ENCODE measurements at places on chromosomes 16 and 17. TPM values are rescaled to one million over a fixed set of nuclear protein-coding genes. Genes with fewer than 3 reads are reported as not detected.
A peak's percentile ranks its signal among the peaks of the same experiment; 100 is the strongest.

DNA sequence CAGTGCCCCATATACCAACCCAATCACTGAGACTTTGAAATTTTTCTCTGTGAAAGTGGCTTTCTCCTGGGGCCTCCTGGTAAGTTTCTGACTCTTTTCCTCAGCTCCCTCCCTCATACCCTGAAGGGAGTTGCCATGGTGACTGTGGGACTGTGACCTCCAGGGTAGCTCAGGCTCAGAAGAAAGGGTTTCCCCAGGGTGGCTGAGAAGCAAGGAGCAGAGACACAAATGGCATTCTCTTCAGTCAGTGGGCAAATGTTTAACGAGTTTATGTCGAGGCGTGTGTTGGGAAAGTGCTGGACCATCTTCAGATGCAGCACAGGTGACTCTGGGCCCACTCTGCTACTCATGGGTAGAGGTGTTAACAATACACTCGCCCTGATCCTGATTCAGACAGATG is 46.8 kb downstream of the MRPS23 start:
- ATAC-seq = peak; percentile 38

GRCh38 chr16:87006789-87007745 is 310.1 kb downstream of the C16orf95 start:
- no peak for ATAC-seq

ADAD2 gene
- 0.13 TPM for total RNA-seq

- no peak for ATAC-seq
These were observed 8.7 kb upstream of the BEAN1 start for GRCh38 chr16:66418165-66418962.

- ATAC-seq = no peak
These were observed 2.0 kb downstream of the CRYM start for GRCh38 chr16:21276090-21276489.

GRCh38 chr16:88437367-88437964 is 15.6 kb upstream of the ZFPM1 start:
- ATAC-seq = peak; percentile 59

DNA sequence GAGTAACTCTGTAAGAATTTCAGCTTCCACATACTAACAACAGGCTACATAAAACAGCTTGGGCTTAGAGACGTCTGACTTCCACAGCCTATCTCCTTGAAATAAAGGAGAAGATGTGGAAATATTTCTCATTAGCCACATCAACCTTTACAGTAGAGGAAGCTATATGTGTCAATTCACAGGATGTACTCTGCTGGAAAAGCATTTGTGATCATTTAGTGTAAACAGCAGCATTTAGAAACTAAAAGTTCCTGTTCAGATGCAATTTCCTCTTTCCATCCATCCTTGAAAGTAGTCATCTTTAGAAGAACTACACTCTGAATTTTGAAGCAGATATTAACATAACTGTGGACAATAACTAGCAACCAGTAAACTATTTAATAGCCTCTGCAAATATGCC is 46.2 kb downstream of the XPO6 start:
- no peak for ATAC-seq

DNA sequence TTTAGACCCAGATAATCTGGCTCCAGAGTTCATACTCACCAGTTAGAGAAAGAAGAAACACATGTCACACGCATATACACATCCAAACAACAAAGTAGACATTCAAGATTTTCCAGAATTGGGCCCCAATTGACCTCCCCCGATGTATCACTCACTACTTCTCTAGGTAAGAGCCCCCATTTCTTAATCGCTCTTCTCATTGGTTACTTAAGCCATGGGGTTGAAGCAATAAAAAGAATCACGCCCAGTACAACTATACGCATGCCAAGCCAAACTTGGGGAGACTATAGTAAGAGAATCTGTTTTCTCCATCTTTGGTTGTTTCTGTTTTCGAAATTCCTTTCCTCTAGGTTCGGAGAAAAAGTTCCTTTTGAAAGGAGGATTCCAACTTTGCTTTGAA is 565 bp downstream of the DDX52 start:
- ATAC-seq = peak; percentile 37

DNA sequence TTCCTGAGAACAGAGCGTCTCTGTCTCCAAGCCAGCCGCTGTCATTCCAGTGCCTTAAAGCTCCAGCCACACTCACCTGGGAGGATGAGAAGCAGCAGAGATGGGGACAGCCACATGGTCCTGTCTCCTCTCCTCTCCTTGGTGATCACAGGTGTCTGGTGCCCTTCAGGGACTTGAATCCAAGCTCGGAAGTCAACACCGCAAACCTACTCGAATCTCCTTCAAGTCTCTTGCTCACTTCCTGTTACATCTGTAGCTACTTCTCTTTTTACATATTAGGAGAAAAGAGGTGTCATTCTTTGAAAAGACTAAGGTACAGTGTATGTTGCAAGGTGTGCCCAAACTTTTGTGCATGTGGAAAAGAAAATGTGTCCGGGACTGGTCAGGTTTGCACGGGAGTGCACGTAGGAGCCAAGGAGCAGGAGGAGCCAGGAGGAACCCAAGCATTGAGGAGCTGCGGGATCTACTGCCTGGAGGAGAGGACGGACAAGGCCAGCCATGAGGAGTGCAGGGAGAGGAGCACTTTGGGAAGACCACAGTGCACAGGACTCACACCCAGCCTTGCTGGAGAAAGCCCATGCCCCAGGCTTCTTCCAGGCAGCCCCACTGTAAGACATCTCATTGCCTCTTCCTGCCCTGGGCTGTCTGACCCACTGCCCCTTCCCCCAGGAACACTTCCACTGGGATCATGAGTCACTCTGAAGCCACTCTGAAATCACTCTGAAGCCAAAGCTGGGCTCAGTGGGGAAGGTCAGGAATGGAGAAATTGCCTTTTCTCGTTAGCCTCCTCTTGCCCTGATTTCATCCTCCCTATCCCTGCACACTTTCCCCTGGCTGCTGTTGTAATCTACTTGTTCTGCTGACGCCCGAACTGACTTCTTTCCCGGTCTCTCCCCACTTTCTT is at the start of gene CD300LD:
Gene CD300LD, minus strand, starts transcription at position 197 of the 904 bp plus-strand sequence. Its CDS starts 81 bp downstream, at position 116.
- no peak for ATAC-seq

- ATAC-seq = no peak
These were observed 6.4 kb upstream of the ZNF750 start for GRCh38 chr17:82846061-82846691.

THOC6 gene
- 7.0 TPM for total RNA-seq

GNPTG gene
- total RNA-seq = 13.9 TPM

RPS15A gene
- total RNA-seq = 4,045 TPM

- no peak for ATAC-seq
These were observed 11.5 kb downstream of the SLC35B1 start for GRCh38 chr17:49696233-49696761.

GRCh38 chr16:30430428-30430970 is 669 bp upstream of the DCTPP1 start:
- ATAC-seq = peak; percentile 16

GRCh38 chr16:88019821-88020515 is 68.7 kb downstream of the BANP start:
- no peak for ATAC-seq

DNA sequence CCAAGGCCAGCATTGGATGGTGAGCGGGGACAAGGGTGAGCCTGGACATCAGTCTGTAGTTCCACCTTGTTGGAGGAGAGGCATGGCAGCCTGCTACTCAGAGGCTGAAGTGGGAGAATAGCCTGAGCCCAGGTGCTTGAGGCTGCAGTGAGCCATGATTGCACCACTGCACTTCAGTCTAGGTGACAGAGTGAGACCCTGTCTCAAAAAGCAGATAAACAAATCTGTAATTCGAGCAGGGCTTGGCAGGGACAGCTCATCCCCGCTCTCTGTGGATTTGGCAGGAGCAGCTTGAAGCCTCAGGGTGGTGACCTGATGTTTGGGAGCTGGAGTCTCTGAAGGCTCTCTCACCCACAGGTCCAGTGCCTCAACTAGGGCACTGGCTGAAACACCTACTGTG is 38.6 kb upstream of the ZCCHC14 start:
- ATAC-seq = no peak

DNA sequence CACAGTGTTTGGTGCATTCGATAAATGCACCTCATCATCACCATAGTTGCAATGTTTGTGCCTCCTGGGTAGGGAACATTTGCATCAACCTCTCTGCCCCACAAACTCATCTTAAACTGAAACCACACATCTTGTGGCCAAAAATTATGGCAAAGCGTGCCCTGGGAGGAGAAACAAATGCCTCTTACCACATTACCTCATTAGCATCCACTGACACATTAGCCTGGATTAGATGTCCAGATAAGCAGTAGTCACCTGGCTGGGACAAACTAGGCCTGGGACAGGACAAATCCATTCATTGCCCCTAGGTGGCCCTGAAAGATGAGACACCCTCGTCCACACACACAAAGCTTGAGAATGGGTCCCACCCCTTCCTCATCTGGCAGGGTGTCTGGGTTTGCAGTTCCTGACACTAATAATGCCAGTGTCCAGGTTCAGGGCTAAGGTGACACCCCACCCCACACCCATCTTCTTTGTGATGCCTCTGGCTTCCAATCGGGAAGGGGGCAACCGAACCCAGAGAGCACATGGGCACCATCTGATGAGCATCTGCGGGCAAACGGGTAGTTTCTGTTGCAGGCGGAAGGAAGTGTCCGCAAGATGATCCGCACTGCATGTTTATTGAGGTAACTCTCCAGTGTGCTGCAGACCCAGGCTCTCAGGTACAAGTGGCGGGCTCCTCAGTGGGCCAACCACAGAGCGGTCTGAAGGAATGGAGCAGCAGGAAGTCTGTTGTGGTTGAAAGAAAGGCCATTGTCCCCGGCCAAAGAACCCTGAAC is 8.6 kb downstream of the XYLT1 start:
- no peak for ATAC-seq

MPP3 gene
- total RNA-seq = 3.8 TPM

MAPT gene
- 45.5 TPM for total RNA-seq

- peak; percentile 11 for ATAC-seq
These were observed 1.0 kb upstream of the ARMC5 start for GRCh38 chr16:31458073-31458843.

GRCh38 chr17:2266045-2266864 is 37.3 kb downstream of the SMG6 start:
- ATAC-seq = no peak

- ATAC-seq = no peak
These were observed 70.8 kb upstream of the KCTD5 start for GRCh38 chr16:2611499-2611862.

GRCh38 chr17:52235516-52235915 is 77.0 kb upstream of the CA10 start:
- no peak for ATAC-seq

SLC13A2 gene
- 0.17 TPM for total RNA-seq

- no peak for ATAC-seq
These were observed 8.1 kb downstream of the TMEM235 start for GRCh38 chr17:78239489-78239931.

- ATAC-seq = no peak
These were observed 311.8 kb downstream of the UTP18 start for GRCh38 chr17:51572115-51572514.

GRCh38 chr16:87560428-87561199 is 41.7 kb upstream of the JPH3 start:
- peak; percentile 44 for ATAC-seq

GRCh38 chr17:76747716-76748363 is 9.9 kb downstream of the MFSD11 start:
- ATAC-seq = no peak

DNA sequence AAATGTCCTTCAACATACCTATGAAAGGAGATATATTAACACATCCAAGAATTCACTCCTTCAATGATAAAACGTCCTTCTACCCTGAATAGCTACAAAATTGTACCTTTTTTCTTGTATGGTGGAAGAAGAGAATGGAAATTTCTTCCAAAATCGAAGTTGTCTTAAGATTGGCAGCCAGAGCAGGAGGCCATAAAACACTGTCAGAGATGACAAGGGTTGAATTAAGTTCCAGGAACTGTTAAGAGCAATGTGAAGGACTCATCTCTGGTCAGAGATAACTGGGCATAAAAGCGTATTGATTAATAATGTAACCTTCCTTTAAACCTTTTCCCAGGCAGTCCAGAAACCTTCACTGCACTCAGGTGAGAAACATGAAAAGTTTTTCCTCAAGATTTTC is 12.9 kb upstream of the TOM1L1 start:
- no peak for ATAC-seq

DNA sequence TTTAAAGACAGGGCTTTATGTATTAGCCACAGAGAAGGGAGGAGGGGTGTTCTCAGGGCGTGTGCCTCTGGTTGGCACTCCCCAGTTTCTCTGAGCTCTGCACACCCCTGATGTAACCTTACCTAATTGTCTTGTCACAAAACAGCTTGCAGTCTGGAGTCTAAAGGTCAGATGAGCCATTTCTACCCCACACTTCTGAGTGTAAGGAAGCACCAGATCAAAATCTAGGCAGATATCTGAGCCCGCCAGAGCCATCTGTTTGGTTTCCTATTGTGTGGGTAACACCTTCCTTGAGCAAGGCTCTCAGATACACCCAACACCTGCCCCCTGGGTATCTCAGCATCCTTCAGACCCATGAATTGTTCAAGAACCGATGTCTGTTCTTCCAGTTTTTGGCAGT is 15.5 kb downstream of the CDH1 start:
- no peak for ATAC-seq

- ATAC-seq = no peak
These were observed 181.1 kb downstream of the SOX9 start for GRCh38 chr17:72301887-72302286.

SAMD14 gene
- 3.3 TPM for total RNA-seq

DNA sequence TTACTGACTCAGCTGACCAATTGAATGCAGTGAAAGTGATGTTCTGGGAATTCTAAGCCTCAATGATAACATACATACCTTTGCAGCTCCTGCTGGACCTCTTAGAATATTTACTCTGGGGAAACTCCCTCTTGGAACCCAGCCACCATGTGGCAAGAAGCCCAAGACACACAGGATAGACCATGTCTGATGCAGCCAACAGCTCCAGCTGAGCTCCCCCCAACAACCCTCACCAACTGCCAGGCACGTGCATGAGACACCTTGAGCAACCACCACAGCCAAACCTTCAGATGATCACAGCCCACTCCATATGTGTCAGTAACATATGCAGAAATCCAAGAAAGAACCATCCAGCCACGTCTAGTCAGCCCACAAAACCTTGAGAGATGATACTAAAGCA is 53.0 kb downstream of the XYLT1 start:
- no peak for ATAC-seq

DNA sequence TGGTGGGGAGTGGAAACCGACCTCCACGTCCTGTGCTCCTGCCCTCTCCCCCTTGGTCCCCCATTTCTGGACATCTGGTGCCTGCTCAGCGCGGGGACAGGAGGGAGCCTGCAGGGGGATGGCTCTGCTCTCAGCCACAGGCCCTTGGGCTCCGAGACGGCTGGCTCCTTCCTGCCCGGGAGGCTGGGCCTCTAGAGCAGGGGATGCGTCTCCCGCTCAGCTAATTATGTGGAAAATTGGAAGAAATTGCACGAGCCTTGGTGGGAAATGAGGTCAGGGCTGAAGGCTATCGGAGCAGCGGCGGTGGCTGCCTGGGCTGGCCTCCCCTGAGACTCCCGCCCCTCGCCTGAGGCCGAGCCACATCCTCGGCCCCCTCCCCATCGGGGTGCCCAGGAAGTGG is 154.6 kb upstream of the CIBAR2 start:
- ATAC-seq = peak; percentile 21

AOC3 gene
- 1.3 TPM for total RNA-seq

GRCh38 chr17:61488878-61489718 is 36.9 kb downstream of the TBX4 start:
- no peak for ATAC-seq

CBFA2T3 gene
- 1.6 TPM for total RNA-seq

FTO gene
- total RNA-seq = 133 TPM
